ENCODE measurements at places on chromosomes 3 and 15.

- DNase-seq: no peak
Observed at GRCh38 chr3:54954521-54954920, 26.7 kb upstream of the LRTM1 start.

DNA sequence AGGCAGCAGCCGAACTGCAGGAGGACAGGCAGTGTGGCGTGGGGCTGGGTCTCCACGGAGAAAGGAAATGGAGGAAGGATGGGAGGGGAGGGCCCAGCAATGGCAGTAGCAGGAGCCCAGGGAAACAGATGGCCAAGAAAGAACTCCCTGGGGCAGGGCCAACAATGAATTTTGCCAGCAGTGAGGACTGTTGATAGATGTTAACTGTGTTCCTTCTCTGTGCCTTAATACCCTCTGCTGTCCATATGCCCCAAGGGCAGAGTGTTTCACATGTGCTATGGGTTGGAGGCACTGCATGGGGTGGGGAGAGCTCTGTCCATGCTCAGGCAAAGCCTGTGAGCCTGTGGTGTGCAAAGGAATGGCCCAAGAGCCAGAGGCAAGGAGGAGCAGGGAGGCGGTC is 70.8 kb upstream of the POMGNT2 start:
- no peak for DNase-seq

GRCh38 chr3:128496602-128497304 is 3.8 kb upstream of the GATA2 start:
- no peak for DNase-seq

- no peak for DNase-seq
Observed at GRCh38 chr3:143277531-143277930, 158.0 kb downstream of the CHST2 start.

DNA sequence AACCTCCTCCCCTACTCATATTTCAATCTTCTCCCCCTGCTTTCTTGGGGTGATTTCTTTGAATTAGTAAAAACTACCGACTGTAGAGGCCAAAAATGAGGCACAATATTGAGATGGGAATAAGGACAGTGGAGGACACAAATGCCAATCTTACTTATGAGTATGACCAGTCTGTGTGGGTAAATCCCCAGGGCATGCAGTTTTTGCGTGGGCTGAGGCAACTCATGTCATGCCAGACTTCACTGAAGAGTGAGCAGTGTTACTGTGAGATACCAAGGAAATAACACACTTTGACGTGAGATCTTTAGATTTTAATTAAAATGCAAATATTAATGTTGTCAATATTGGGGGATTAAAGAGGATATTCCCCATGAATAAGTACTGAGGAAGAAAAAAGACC is 254.3 kb upstream of the ICE2 start:
- DNase-seq: no peak

GRCh38 chr3:23219117-23219516 is 16.0 kb downstream of the UBE2E2 start:
- DNase-seq: no peak

GRCh38 chr15:92395098-92395635 is 1.5 kb downstream of the ST8SIA2 start:
- DNase-seq: no peak

DNA sequence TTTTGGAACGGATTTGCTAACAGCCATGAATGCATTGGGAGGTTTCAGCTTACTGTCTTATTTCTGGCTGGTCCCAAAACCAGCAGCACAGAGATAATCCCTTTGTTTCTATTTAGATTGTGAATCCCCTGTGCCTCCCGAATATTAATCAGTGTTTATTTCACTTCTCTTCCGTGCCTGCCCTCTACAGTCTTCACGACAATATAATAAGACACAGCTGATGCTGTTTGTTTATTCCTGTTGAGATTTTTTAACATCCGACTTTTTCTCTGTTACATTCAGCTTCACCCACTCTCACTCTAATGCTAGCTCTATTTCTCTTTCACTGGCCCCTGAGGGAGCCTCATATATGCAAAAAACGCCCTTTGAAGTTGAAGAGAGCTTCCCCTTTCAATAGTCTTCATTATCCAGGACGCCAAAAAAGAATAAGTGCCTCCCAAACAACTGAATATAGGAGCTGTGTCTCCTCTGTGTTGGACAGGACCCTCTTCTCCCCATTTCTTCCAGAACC is 995.3 kb downstream of the ROBO2 start:
- DNase-seq: no peak

Measured in prostate gland (tissue), 2 donors.